Effector CD8-positive, alpha-beta T cell (primary cell): ENCODE measurements at places on chromosomes 1 and 21.

DNA sequence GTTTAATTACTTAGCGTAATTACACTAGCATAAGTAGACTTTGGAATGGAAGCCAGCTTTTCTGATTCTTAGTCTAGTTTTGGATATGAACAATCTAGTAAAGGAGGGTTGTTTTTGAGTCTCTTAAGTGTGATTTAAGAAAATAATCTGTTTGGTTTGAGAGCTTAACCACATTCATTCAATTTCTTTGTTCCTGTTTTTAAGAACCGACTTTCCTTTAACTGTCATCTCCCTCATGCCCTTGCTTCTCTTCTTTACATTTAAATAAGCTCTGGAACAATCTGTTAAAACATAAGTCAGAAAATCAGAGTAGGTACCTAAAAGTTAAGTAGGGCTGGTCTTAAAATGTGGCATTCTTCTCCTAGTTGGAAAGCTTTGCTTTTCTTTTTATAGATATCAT lies 27.7 kb downstream of the CDC42 start:
- no peak for DNase-seq

- DNase-seq: no peak
These were observed 188.4 kb downstream of the NPHP4 start for GRCh38 chr1:5803851-5804250.

DNA sequence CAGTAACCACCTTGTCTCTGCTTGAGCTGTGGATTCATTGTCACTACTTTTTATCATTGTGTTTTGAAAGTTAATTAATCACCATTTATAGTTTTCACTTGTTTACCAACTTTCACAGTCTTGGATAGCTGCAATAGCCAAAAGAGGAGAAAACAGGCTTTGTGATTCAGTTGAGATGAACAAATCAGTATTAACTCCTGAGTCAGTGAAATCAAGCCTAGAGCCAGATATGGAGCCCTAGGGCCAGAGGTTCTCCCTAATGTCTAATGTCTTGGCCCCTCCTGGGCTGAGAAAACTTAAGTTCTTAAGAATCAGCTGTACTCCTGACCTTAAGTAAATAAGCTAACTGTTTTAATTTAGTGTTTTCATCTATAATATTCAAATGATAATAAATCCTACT lies 228.8 kb downstream of the DNM3 start:
- DNase-seq: no peak

- no peak for DNase-seq
These were observed 9.7 kb downstream of the CA6 start for GRCh38 chr1:8955406-8955805.

DNA sequence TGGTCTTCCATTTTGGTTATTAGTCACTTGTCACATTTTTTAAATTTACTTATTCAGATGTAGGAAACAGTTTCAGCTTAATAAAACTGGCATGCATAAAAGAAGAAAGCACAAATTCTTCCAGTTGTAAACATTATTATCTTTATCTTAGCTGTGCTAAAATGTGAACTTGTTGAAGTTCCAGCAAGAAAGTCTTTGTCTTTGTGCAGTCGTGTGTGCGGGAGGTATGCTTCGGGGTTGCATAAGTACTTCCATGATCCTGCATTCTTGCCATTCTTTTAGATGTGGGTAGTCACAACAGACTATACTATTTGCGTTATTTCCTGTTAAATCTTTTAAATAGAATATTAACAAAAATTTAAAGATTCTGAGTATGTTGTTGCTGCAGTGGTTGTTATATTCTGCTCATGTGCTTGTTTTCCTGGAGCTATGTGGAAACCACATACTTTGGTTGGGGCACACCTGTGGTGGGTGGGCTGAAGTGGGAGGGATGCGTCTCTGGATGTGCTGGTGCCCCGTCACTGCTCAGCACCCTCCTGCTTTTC lies 49.9 kb downstream of the CBS start:
- no peak for DNase-seq

- DNase-seq: no peak
These were observed 101.3 kb upstream of the ESRRG start for GRCh38 chr1:216824511-216824910.

GRCh38 chr1:21507511-21508270 lies 1.5 kb upstream of the ALPL start:
- DNase-seq: no peak

GRCh38 chr1:25774921-25775771 lies 24.8 kb upstream of the SELENON start:
- DNase-seq: peak; percentile 62

GRCh38 chr1:24206516-24207394 lies 19.7 kb upstream of the IFNLR1 start:
- no peak for DNase-seq
